ENCODE measurements at places on chromosomes 4 and X.

DNA sequence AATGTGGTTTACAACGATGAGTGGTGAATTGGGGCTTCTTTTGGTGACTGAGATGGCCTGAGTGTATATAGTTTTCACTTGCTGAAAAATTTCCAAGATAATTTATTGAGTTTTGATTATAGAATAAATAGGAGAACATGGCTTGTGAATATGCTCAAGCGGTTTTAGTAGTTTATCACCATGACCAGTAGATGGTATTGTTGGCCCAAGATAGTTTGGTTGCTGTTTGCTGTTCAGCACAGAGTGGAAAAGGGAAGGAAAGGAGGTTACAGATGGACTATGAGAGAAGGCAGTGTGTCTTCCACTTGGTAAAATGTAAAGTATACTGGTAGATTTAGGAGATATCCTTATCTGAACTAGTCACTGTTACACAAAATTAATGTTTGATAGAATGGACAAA is 55.8 kb upstream of the POU4F2 start:
- DNase-seq: peak; percentile 12

GRCh38 chr4:19375136-19375804 is 876.4 kb upstream of the SLIT2 start:
- no peak for DNase-seq

GRCh38 chr4:38667085-38667893 is 3.3 kb downstream of the KLF3 start:
- peak; percentile 98 for DNase-seq

DNA sequence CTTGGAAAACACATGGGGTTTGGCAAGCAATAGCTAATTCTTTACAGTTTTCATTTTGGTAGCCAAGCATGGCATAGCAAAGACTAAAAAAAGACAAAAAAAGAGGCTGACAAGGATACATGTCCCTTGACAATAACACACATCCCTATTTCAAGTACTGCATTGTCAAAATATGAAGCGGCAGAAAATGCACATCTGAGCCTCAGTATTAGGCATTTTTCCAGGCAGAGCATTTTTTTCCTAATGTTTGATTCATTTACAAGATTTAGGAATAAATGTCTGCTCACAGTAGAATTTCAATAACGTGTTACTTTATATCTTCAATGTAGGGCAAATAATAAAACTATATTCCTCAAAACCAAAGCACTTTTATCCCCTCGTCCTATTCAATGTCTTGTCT is 216.3 kb upstream of the PCDH18 start:
- no peak for DNase-seq

- DNase-seq: no peak
These were observed 131.8 kb downstream of the ENOX2 start for GRCh38 chrX:130771230-130771629.

- no peak for DNase-seq
These were observed 389.3 kb upstream of the EPHA5 start for GRCh38 chr4:66059556-66059955.

DNA sequence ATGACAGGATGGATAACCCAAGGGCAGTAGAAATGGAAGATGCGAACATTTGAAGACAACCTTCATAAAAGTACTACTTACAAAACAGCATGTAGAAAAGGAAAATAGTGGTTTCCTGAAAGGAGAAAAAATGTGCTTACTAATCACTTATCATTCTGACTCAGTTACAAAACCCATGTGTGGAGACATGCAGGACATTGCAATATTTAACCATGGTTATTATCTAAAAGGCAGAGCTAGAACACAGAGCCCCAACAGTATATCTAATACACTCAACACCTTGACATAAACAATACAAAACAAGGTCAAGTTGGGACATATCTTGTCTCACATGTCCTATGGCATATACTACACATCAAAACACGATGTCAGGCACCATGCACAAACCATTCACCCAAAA is 55.9 kb downstream of the EIF4E start:
- DNase-seq: peak; percentile 55

DNA sequence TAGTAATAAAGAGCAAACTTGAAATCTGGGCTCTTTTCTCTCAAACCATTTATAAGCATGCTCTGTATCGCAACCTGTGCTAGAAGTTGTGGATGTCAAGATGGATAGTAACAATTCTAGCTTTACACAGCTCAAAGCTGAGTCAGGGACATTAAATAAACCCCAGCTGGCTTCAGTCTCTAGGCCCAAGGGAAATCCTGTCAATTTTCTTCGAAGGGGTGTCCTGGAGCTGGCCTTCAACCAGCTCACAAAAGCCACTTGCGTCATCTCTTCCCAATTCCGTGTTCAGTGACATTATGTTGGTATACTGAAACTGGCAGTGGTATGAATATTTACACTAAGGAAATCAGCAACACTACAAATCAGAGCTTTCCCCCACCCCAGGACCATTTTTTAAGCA is 89.8 kb upstream of the PRKG2 start:
- DNase-seq: no peak

- no peak for DNase-seq
These were observed 82.0 kb upstream of the FREM3 start for GRCh38 chr4:143782521-143782920.

GRCh38 chr4:25144870-25145481 is 15.3 kb downstream of the SEPSECS start:
- peak; percentile 60 for DNase-seq

Data from hematopoietic multipotent progenitor cell treated with erythropoietin and hydrocortisone succinate and interleukin-3 and kit ligand, for 4 days (in vitro differentiated cells).